ENCODE measurements at places on chromosomes 6 and 20.

GRCh38 chr6:18121580-18122127 lies 823 bp downstream of the NHLRC1 start:
- DNase-seq = no peak

GRCh38 chr20:1775117-1775516 lies 117.5 kb upstream of the SIRPG start:
- DNase-seq = no peak

- DNase-seq = no peak
These were observed 21.6 kb downstream of the ZNFX1 start for GRCh38 chr20:49256261-49256660.

DNA sequence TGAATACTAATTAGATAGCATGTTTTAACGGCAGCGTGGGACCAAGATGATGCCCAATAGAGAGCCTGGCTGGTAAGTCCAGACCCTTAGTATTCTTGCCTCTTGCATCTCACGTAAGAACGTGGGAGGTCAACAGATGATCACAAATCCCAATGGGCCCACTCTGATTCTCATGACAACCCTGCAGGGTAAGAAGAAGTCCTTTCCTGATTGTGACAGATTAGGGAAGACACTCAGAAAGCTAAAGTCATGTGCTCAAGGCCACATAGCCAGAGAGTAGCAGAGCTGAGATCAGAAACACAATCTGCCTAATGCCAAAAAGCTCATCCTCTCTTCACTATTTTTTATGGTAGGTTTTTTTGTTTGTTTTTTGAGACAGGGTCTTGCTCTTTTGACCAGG lies 103.8 kb downstream of the RALGAPA2 start:
- DNase-seq = no peak

DNA sequence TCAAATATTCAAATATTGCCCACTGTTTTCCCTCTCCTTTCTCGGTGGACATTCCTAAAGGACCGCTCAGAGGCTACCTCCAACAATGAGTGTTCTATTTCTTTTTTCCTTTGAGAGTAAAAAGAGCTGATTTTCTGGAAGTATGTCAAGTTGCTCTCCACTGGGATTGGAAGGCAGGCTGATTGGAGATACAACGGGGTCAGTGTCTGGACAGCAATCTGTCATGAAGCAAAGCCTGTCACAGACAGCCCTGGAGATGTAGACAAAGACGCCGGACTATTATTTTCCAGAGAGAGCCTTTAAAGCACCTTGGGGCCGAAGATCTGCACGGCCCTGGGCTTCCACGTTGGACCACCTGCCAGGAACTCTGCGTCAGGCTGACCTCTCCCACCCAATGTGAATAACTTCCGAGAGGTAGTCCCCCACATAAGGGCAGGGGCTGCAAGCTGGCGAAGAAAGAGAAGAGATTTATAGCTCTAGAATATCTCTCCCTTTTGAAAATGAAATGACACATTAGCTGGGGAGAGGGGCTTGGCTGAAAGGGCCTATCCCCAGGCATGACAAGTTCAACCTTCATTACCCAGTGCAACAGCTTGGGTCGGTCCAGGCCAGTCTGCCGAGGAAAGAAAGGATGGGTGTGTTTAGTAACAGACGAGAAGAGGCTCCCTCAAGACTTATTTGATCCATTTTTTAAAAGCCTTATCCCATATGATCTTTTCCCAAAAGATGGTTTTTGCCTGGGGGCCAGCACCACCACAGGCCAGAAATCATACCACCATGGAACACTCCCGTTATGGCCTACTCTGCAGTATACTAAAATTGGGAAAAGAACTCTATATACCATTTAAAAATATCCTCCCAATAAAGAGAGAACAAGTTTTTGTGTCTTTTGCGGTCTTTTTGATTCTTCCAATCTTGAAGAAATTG lies 131.1 kb downstream of the OLIG3 start:
- DNase-seq = no peak

GRCh38 chr6:150934380-150934779 lies 68.9 kb downstream of the MTHFD1L start:
- DNase-seq = no peak

DNA sequence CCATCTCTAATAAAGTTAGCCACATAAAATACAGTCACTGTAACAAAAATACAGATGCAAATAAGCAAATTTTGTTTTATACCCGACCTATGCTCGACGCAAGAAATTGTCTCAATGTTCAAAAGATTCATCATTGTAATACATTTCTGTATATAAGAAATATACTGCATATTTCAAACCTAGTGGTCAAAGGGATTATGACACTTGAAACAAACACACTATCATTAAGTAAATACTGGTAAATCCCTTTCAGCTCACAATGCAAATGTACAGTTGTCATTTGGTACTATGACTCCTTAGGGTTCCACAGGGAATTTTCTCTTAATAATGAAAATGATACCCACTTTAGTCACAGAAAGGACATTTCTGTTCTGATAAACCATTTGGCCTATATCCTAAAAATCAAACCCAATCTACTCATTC lies 2.2 kb downstream of the HIVEP2 start:
- no peak for DNase-seq
